MV-4-11 (cell line): ENCODE measurements at places on chromosomes 2 and 18.
A peak's percentile ranks its signal among the peaks of the same experiment; 100 is the strongest.

- DNase-seq, result no peak
These were observed 55.7 kb downstream of the COA5 start for GRCh38 chr2:98552499-98553179.

- DNase-seq, result no peak
These were observed 802.6 kb upstream of the CHAC2 start for GRCh38 chr2:52964916-52965530.

- DNase-seq, result no peak
These were observed 117.1 kb downstream of the KLHL29 start for GRCh38 chr2:23502096-23502495.

DNA sequence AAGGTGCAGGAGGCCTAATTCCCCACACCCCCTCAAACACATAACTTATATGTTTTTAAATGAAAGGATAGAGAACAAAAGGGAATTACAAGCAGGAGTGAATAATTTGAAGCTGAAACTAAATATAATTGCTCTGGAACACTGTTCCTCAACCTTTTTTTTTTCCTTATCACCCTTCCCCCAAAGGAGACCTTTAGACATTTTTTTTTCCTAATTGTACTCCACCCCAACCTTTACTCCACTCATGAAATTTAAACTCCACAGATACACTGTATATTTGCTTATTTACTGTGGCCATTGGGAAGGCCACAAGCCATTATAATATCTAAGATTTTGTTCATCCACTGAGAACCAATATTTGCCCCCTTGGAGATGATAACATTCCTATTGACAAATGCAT is 45.4 kb upstream of the PELI1 start:
- DNase-seq, result no peak

GRCh38 chr2:120552800-120553481 is 182.7 kb upstream of the GLI2 start:
- DNase-seq, result peak; percentile 11

- no peak for DNase-seq
These were observed 118.9 kb downstream of the PXDN start for GRCh38 chr2:1625281-1626001.

DNA sequence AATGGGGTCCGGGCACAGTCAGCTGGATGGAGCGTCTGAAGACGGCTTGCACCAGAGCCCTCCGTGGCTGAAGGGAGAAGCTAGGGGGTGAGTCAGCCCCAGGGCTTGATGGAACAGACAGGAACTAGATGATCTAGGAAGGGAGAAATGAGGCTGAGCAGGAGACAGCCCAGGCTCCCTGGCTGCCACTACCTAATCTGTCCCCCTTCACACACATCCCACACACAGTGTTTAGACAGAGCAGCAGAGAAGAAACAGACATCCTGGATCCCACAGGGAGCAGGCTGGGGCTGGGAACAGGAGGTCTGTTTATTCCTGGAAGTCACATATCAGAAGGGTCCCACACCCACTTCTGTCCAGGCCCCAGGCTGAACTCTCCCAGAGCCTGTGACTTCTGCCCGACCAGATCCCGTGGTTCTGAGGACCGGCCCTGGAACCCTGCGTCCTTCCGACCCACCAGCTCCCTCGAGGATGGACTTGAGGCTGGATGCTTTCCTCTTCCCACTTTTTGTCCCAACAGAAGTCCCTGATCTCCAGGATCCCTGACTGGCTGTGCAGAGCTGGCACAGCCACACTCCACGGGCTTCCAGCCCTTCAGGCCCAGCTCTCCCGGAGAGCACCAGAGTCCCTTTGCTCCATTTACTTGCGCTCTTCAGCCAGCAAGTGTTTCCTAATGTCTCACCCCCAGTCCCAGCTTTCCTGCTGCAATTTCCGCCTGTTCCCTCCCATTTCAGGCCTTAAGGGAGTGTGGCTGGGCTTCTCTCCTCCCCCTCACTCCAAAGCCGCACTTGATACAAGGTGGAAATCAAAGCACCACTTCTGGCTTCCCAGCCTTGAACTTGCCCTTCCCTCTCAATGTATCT is 1.5 kb upstream of the GPBAR1 start:
- DNase-seq, result peak; percentile 68

GRCh38 chr2:75573145-75573878 is 12.6 kb upstream of the EVA1A start:
- no peak for DNase-seq

- DNase-seq, result no peak
These were observed 168.1 kb upstream of the HS6ST1 start for GRCh38 chr2:128486640-128487375.

GRCh38 chr2:218397820-218398436 is 1.7 kb upstream of the CTDSP1 start:
- DNase-seq, result peak; percentile 86

- DNase-seq, result no peak
These were observed 637.2 kb downstream of the DCDC2C start for GRCh38 chr2:4340536-4340935.

DNA sequence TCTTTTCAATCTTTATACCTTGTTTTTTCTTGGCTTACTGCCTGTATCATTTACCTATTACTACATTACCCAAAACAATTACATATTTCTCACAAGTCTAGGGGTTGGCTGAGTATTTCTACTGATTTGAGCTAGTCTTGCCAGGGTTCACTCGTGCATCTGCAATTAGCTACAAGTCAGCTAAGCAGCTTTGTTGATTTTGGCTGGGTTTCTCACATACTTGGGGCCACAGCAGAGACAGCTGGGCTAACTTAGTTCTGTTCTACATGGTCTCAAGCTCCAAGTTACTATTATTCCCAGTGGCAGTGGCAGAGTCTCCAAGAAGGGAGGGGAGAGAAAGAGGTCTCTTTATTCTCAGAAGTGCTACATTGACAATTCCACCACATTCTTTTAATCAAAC is 54.7 kb upstream of the SP5 start:
- no peak for DNase-seq

- no peak for DNase-seq
These were observed 20.3 kb upstream of the KIDINS220 start for GRCh38 chr2:8857709-8858108.

- no peak for DNase-seq
These were observed 1334.8 kb upstream of the CELF4 start for GRCh38 chr18:38900445-38900844.

DNA sequence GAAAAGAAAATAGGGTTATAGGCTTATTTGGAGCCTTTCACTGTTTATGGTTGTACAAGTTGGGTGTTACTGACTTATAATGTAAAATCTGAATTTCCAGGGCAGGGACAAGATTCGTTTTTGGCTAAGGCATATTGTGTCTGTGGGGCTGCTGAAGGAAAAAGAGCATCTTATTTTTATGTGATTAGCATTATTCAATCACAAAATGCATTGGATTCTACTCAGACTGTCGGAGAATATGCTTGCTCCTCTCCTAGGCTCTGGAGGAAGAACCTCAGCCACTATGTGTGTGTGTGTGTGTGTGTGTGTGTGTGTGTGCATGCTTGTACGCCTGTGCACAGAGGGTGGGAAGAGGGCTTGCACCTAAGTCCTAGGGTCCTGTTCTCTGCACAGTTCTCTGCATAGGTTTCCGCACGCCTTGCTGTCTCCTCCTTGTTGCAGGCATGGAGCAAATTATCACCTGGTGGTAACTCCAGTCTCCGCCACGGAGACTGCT is 44.3 kb downstream of the AGAP1 start:
- no peak for DNase-seq

GRCh38 chr2:240876475-240877251 is 8.0 kb downstream of the AGXT start:
- no peak for DNase-seq

GRCh38 chr2:150147889-150148683 is 339.4 kb downstream of the RND3 start:
- DNase-seq, result no peak

GRCh38 chr2:85886590-85886989 is 2.2 kb downstream of the ST3GAL5 start:
- peak; percentile 88 for DNase-seq

DNA sequence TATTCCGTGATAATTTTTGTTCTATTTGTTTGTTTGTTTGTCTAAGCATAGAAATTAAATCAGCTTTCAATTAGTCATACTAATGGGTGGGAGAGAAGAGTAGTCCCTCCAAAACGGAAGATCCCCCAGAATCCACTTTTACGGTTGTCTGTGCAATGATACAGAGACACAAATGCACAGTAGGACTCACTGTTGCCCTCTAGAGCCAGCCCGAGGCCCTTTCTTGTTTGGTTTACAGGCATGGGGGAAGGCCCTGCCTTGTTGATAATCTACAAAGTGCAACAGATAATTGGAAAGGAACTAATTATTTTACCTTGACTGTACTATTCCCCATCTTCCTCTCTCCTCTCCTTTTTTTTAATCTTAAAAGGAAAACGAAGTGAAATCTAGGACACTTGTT is 121.1 kb downstream of the ACOXL start:
- peak; percentile 44 for DNase-seq

DNA sequence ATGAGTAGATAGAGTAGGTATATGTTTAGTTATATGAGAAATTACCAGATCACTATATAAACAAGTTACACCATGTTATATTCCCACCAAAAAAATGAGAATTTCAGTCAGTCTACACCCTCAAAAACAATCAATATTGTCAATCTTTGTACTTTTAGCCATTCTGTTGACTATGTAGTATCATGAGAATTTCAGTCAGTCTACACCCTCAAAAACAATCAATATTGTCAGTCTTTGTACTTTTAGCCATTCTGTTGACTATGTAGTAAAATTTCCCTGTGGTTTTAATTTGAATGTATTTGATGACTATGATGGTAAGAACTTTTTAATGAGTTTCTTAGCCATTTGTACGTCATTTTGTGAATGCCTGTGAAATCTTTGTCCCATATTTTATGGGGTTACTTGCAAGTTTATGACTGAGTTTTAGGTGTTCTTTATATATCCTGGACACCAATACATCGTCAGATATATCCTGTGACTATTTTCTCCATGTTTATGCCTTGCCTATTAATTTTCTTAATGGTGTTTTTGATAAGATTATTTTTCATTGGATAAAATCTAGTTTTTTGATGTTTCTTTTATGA is 528.4 kb upstream of the SPHKAP start:
- DNase-seq, result no peak

DNA sequence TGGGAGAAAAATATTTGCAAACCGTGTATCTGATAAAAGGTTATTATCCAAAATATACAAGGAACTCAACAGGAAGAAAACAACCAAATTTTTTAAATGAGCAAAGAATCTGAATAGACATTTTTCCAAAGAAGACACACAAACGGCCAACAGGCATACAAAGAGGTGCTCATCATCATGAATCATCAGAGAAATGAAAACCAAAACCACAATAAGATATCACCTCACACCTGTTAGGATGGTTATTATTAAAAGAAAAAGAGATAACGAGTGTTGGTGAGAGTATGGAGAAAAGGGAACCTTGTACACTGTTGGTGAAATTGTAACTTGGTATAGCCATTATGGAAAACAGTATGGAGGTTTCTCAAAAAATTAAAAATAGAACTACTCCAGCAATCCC is 463.3 kb downstream of the IRS1 start:
- DNase-seq, result no peak

- DNase-seq, result peak; percentile 94
These were observed at the start of the genes PJVK and PRKRA for GRCh38 chr2:178450774-178451525. Gene PJVK (plus strand): TSS chr2:178451378. CDS start chr2:178453410, 2,032 bp downstream. Gene PRKRA (minus strand): TSS chr2:178451175. CDS start chr2:178451030, 145 bp downstream.

DNA sequence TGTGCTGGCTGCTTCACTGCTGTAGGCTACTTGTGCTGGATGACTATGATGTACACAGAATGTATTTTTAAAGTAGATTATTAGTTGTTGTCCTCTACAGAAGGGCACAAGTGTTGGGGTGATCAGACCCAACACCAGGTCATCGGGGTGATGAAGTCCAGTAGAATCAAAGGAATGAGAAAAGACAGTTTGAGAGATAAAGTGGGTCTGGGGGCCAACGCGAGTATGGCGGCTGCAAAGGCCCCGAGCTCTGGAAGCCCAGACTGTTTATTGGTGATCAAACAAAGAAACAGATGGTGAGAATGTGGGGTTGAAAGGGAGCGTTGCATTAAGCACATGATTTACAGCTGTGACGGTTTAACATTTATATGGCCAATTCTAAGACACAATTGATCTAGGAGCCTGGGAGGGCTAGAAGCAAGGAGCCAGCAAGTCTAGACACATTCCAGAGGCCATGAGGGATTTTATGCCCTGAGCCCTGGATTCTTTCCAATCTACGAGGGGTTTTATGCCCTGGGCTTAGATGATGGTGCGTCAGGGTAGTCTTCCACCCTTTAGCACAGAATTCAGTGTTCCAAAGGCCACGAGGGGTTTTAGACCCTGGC is 153.5 kb downstream of the AGPS start:
- DNase-seq, result no peak

DNA sequence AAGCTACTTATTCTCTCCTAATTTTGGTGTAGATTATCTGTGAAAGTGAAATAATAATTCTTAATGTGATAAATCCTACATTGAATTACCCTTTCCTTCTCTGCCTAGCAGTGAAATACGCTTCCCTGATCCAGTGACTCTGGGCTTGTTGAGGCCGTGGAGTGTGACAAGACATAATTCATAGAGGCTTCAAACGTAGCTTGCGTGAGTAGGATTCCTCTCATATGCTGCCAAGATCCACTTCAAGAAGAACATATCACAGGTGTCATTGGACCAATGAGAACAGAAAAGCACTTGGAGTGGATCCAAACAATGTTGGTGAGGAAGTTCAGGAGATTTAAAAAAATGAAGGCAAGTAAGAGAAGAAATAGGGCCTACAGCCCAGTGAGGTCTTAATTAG is 221.3 kb upstream of the TMEFF2 start:
- DNase-seq, result no peak

DNA sequence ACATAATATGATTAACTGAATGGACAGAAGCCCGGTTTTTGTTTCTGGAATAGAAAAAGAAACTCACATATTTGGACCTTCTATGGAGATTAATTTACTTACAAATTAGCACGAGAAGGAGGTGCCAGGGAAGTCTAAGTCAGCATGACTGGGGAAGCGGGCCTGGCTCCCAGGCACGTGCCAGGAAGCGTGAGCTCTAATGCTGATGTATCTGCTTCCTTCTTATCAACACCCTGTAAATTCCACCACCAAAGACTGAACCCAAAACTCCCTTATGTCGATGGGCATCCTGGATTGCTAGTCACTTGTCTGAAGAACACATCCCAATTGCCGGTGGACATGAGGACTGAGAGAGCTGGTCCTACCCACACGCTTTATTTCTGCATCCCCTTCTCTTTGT is 134.5 kb downstream of the GALNT14 start:
- DNase-seq, result no peak

GRCh38 chr18:76495435-76496193 is 572 bp upstream of the ZNF516 start:
- DNase-seq, result peak; percentile 56

DNA sequence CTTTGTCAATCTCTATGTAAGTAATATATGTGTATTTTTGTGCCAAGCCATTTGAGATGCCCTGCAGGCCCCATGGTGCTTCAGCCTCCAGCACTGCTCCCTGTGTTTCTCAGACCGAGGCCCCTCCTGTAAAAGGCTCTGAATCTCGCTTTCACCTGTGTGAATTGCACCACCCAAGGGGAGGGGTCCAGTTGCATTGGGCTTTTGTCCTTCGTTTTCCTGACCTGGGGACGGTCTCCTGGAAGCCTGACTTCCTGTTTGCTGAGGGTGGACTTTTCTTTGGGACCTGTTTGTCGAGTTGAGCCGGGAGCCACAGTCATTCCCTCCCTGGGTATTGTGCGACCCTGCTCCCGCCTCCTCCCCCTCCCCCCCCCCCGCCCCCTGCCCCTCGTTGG is 48.9 kb downstream of the AGAP1 start:
- no peak for DNase-seq

GRCh38 chr2:197668296-197668695 is 7.1 kb downstream of the RFTN2 start:
- DNase-seq, result no peak
